ENCODE measurements at places on chromosomes 3 and 15.

GRCh38 chr3:40096661-40097111, 212.8 kb upstream of the EIF1B start:
- DNase-seq = no peak

DNA sequence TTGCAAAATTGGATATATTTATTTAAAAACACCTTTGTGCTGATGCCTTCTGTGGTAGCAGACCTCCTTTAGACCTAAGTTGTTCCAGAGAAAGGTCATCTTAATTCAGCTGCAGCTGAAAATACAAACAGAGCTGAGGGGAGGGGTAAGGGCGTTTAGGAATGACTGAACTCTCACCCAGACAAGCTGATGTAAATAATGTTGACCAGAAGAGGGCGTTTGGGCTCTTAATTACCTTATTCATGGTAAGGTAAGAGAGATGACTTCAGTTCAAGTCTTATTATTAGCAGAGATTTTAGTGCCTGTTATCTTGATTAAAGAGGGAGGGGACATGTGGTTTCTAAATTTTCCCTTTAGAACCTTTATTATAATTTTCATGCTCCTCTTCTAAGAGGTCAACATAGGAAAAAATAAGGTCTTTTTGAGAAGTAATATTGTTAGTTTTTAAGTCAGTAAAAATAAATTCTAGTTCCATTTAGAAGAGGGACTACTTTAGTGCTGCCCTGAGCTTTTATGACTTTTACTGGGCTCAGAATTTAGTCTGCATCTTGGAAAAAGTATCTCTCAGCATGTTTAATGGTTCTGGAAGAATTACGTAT, 46.3 kb downstream of the GPR171 start:
- peak; percentile 36 for DNase-seq

- DNase-seq = no peak
These were observed 610.2 kb upstream of the ROBO2 start for GRCh38 chr3:76429581-76430177.

DNA sequence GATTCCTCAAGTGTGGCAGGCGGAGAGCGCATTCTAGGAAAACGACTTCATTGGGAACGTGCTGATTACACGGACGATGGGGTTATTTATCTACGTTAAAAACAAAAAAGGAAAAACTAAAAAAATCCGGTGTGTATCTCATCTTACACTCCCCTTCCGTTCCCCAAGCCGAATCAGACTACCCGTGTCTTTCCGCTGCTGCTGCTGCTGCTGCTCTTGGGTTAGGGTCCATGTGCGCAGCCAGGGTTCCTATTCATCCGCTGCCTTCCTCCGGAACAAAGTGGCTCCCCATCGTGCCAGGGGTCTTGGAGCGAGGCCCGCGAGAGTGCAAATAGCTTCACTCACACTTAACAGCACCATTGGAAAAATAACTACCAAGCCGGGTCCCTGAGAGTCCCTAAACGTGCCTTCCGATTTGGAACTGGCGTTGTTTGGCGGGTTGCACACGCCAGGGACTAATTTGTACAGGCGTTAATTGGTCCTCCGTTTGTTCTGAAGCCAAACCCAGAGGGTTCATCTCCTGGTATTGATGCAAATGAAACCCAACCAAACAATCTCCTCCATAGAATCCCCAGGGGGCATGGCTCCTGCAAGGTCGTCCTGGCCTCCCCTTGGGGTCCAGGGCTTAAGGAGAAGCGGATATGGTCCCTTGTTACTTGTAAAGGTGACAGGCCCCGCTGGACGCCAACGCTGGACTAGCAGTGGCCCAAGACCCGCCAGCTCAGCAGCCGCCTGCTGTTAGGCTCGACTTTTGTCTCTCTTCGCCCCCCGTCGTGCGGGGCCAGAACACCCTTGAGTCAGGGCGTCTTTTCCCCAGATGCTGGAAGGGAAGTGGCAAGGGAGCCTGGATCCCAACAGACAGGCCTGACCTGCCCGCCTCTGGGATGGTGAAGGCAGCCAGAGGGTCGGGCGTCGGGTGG, 11.0 kb upstream of the ONECUT1 start:
- no peak for DNase-seq

- no peak for DNase-seq
These were observed 9.1 kb downstream of the SEMA6D start for GRCh38 chr15:47726399-47726823.
